ENCODE measurements at places on chromosomes 12 and 14.
A peak's percentile ranks its signal among the peaks of the same experiment; 100 is the strongest.

DNA sequence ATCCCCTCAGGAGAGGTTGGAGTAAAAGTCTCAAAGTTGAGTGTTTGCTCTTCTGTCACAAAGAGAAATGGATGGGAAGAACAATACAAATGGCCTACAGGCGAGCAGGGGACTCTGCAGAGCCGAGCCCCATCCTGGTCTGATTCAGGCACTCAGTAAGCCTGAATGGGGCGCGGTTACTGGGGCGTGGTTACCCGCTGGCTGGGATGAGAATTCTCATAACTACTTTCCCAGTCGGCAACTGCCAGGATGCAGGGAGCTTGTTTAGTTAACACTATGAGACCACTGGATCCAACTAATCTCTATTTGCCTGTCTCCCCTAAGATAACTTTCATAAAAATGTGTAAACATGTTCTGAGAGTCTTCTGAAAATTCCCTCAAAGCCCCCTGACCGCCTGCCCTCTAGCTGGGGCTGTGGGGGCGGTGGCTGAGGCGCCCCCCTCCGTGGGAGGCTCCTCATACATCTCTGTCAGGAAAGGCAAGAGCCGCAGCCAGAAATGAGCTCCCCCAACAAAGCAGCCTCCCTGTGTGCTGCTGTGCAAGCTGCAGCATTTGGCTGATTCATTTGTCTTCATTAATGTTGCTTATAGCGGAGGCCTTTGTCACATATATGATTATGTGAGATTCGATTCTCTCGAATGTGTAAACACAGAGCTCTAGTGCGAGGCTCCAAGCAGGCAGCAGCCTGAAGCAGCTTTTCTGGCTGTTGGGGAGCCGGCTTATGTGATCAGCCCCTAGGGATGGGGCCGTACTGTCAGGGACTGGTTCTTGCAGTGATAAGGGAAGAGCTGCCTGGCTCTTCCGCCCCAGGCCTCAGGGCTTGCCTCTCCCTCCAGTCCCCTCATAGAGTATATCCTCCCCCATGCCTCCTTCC is 126.1 kb upstream of the ARHGAP5 start:
- no peak for DNase-seq

DNA sequence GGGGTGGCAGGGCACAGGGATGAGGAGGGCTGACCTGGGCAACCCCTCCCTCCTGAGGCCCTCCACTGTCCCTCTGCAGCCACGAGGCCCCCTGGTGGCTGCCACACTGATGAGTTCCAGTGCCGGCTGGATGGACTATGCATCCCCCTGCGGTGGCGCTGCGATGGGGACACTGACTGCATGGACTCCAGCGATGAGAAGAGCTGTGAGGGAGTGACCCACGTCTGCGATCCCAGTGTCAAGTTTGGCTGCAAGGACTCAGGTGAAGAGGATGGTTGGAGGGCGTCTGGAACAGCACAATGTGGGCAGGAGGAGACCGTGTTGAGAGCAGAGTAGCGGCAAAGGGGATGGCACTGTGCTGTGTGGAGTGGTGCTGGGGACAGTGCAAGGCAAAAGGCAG is 25.7 kb upstream of the LRP1-AS start:
- DNase-seq = peak; percentile 71

DNA sequence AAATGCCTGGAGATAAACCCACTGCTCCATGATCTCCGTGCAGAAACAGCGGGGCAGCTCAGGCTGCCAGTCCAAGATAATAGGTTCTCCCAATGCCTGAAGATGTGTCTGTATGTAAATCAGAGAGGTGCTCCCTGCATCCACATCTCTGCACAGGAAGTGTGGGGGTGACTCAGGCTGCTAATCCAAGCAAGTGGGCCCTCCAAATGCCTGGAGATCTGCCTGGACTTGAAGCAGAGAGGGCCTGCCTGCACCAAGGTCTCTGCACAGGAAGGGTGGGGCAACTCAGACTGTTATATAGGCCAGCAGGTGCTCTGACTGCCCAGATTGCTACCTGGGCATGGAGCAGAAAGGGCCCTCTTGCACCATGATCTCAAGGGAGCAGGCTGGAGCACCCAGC is 504.7 kb downstream of the LRFN5 start:
- DNase-seq = no peak

DNA sequence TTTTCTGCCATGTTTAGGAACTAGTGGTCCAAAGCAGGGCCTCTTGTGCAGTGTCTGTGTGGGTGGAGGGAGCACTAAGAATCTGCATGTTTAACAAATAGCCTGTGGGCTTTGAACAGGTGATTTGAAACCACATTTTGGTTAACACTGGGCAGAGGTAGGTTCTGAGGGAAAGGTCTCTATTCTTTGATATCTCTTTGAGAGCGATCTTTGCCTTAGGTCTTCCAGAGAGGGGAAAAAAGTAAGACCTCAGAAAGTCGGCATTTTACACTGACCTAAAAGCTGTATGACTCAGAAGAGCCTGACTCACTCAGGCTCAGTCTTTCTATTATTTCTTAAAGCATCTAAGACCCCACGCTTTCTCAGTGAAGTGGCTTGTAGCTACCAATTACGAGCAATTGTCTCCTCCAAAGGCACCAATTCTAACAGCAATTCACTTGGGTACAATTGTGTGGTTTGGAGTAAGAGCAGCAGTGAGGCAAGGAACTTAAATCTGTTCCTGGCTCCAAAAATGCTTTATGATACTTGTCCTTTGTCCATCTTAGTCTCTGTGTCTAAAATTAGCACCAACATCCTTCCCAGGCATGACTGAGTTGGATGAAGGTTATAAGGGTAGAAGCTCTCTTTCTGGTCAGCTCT is 8.8 kb downstream of the EIF2B2 start:
- no peak for DNase-seq

GRCh38 chr12:9273276-9273675 is 65.1 kb upstream of the PZP start:
- no peak for DNase-seq

DNA sequence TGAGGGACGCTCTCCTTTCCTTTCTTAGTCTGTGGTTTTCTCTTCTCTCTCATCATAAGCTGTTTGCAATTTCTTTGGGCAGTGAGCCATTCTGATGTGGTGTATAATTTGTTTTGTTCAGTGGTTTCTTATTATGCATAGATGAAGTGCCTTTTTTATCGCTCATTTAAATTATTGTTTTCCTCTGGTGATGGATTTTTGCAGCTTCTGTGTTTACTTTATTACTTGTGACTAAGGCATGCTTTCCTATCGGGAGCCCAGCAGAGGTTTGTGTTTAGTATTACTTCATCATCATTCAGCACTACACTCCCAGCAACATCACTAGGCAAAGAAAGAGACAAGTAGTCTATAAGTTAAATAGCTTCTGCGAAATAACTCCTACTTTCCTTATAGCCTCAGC is 586.6 kb upstream of the NOVA1 start:
- DNase-seq = no peak

- DNase-seq = no peak
These were observed 17.5 kb upstream of the GPATCH2L start for GRCh38 chr14:76134231-76134630.

GRCh38 chr12:49825360-49825970 is 2.7 kb downstream of the NCKAP5L start:
- DNase-seq = peak; percentile 54
